ENCODE measurements at places on chromosomes 5 and 9.

DNA sequence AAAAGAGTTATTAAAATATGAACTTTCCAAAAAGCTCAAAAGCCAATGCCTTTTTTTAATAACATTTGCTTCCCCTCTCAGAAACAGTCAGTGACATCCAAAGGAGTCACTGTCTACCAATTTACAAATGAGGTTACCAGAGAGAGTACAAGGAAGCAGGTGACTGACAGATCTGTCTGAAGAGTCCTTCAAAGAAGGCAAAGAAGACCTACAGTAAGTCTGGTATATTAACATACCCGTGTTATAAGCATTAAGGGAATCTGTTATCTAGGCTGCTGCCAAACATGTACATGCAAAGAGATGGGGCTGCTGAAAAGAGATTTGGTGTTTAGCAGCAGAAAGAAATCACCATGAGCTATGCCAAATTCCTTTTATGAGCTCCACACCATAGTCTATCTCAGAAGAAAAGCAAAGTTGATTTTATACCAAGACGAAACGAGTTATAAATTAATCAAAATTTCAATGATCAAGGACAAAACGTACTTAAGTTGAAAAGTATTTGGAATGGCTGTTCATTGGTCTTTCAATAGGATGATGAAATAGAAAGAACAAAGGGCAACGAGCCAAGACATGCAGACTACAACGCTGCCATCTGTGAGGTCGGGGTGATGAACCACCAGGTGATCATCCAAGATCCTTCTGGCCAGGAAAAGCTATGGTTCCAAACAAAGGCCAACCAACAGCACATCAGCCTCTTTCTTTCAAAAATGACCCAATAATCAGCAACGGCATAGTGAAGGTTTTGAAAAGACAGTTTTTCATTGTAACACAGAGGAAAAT lies 8.1 kb downstream of the PRELID2 start:
- DNase-seq, result no peak

- DNase-seq, result no peak
Observed at GRCh38 chr5:34996261-34996660, 51.5 kb downstream of the AGXT2 start.

- DNase-seq, result no peak
Observed at GRCh38 chr5:884345-885126, 8.1 kb downstream of the BRD9 start.

DNA sequence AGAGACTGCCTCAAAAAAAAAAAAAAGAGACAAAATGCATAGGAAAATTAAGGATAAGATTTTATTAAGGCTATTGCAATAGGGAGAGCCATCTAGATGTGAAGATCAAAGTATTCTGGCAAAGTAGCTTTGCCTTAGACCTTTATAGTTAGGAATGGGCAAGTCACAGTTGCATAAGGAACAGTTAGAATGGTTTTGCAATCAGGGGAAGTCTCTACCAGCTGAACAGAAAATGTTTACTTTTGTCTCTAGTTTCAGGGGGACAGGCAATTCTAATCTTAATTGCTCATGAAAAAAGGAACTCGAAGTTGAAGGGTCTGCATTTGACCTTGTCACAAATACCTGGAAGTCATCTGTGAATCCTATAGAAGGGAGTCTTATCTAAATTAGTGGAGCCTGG lies 13.1 kb upstream of the ATP6V1G1 start:
- DNase-seq, result no peak

GRCh38 chr5:51388488-51389287 lies 5.4 kb downstream of the ISL1 start:
- no peak for DNase-seq

DNA sequence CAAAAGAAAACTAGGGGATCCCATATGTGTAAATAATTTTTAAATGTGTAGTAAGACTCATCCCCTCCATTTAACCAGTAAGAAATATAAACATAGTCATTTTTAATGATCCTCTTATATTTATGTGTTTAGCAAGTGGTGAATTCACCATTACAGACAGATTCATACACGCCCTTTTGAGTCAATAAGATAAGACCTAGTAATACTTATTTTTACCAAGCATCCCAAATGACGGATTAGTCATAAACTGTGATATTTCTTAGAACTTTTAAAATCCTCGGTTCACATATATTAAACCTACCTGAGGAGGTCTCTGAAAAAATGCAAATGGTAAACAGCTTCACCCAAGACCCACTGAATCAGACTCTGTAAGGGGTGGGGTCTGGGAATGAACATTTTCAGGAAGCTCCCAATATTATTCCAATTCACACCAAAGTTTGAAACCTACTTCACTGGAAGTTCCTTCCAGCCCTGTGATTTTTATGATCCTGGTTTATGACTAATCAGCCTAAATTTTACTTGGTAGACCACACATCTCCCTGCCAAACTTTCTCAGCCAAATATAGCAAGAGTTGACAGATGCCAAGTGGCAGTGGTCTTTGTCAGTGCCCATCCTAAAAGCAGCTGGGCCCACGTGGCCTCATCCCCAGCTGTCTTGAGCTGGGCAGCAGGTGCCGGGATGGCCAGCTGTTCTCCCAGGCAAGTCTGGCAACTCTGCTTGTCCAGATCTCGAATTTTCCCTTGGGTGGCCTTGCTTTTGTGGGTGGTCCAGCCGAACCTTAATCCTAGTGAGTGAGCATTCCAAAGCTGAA lies 559.0 kb upstream of the RGMB start:
- DNase-seq, result no peak

- no peak for DNase-seq
Observed at GRCh38 chr5:150607991-150608390, 32.5 kb upstream of the SYNPO start.

DNA sequence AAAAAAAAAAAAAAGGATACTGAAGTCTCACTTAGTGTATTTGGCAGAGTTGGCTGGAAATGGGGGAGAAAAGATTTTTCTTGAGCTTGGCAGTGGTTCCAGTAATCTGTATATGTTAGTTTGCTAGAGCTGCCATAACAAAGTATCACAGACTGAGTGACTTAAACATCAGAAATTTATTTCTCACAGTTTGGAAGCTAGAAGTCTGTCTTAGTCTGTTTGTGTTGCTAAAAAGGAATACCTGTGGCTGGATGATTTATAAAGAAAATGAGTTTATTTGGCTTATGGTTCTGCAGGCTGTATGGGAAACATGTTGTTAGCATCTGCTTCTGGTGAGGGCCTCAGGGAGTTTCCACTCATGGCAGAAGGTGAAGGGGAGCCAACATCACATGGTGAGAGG lies 89.6 kb upstream of the CEP78 start:
- no peak for DNase-seq

DNA sequence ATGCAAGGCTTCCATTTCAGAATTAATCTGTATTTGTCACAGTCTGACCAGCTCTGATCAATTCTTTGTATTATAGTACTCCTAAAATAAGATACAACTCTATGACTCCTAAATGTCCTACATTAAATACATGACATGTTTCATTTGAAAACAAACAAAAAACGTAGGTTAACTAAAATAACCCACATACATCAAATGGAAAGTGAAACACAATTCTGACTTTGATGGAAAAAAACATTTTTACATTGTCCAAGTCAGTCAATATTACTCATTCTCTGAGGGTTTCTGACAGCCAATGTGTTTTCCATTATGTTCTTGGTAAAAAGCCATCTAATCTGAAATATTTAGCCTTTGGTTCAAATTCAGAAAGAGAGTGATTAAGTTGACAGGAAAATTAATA lies 8.7 kb downstream of the HMGCS1 start:
- DNase-seq, result no peak
